Lung microvascular endothelial cell (primary cell): ENCODE measurements at places on chromosomes 2 and 18. TPM values are rescaled to one million over a fixed set of nuclear protein-coding genes. Genes with fewer than 3 reads are reported as not detected.
A peak's percentile ranks its signal among the peaks of the same experiment; 100 is the strongest.

Gene CDCA7
- 1.8 and 3.9 TPM in 2 replicates for total RNA-seq

DNA sequence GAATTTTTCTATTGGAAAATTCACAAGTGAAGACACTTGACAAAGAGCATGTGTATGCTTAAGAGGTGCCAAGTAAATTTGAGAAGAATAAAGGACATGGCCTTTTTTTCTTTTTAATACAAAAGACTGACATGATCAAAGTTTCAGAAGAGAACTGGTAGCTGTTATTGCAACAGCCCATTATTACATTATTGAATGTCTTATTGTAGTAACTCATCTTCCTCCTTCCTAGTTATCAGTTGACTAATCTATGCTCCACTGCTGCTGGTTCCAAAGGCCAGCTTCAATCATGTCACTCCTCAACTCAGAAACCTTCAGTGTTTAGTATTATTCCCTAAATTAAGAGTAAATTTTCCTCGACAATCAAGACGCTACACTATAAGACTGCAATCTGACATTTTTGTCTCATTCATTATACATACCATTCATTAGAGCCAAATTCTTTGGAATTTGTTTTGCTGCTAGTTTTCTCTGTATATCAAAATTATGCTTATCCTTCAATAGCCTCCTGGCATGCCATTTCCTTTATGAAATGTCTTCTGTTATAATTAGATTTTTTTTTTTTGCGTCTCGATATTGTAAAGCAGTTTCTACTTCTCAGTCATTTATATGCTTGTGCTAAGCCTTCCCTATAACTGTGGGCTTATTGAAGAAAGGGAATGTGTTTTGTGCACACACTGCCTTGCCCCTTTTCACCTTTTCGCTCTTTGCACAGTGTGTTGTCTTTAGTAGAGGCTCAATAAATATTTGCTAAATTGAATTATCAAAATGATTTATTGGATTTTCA lies 27.9 kb downstream of the ITGA4 start:
- DNase-seq = no peak

Gene HOXD12
- not detected in 2 replicates for total RNA-seq

GRCh38 chr2:30940839-30941238 lies 133.6 kb upstream of the CAPN13 start:
- DNase-seq = no peak

- DNase-seq = no peak
Observed at GRCh38 chr2:238777369-238778067, 70.4 kb upstream of the TWIST2 start.

DNA sequence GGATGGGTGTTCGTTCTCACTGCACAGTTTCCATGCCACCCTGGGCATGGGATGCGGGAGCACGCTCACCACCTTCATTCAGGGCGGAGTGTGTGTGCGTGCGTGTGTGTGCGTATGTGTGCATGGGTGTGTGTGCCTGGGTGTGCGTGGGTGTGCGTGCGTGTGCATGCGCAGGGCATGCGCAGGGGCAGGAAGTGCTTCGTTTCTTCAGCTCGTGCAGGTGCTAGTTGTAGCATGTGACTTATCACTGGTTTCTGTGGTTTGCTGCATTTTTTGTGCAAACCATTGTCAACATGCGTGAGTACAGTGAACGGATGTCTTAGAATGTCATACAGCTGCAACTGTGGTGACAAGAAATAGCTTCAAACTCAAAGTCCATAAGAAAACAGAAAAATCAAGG lies 179.5 kb downstream of the PTGR3 start:
- DNase-seq = no peak

DNA sequence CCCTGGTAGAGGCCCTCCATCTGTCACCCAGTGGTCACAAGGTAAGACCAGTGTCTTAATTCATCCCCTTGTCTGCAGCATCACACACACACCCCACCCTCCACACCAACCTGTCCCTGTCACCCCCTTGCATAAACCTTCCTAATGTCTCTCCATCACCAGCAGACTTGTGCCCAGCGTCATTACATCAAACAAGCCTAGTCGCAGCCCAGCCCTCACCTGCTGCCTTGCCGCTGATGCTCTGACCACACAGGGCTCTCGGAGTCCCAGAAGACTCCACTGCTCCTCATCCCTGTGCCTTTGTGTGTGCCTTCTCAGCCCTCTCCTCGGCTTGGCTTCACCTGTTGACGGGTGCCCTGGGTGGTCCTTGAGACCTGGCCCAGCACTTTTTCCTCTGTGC lies 171.2 kb downstream of the GLI2 start:
- no peak for DNase-seq

DNA sequence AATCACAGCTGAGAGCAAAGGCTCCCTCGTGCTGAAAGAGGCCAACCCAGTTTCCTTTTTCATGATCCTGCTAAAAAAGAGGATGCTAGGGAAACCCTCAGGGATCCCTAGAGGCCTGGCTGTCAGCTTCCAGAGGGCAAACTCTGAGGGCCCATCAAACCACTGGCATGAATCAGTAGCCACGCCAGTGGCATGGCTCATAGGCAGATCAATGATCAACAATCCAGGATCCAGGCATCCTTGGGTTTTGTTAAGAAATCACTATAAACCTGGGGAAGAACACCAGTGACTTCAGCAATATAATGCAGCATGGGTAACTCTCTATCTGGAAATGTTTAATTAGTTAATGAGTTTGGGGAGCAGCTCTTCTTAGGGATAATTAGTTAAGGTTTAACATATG lies 286.5 kb downstream of the C1D start:
- DNase-seq = no peak

- DNase-seq = no peak
Observed at GRCh38 chr2:74328074-74328473, 15.1 kb downstream of the SLC4A5 start.

GRCh38 chr2:67486041-67486796 lies 89.1 kb downstream of the ETAA1 start:
- peak; percentile 20 for DNase-seq

Gene CYRIA
- total RNA-seq = 23.8 and 26.4 TPM in 2 replicates

Gene PMS1
- 11.3 and 21.8 TPM in 2 replicates for total RNA-seq

Gene CACNB4
- under 0.01 and 0.22 TPM in 2 replicates for total RNA-seq

GRCh38 chr18:23113576-23113975 lies 21.7 kb upstream of the CABLES1 start:
- no peak for DNase-seq
